ENCODE measurements at places on chromosomes 1 and 21. TPM values are rescaled to one million over a fixed set of nuclear protein-coding genes. Genes with fewer than 3 reads are reported as not detected.

LCE1A gene
- total RNA-seq = not detected

ZFP69B gene
- total RNA-seq = 3.4 TPM

MMP23B gene
- 5.3 TPM for total RNA-seq

- DNase-seq = no peak
Measured at GRCh38 chr1:202268817-202269216, 72.9 kb downstream of the UBE2T start.

GRCh38 chr1:232648316-232648715, 18.4 kb upstream of the SIPA1L2 start:
- no peak for DNase-seq

- peak; percentile 93 for DNase-seq
Measured at GRCh38 chr1:9435854-9436640, 103.2 kb upstream of the SLC25A33 start.

GRCh38 chr1:2044510-2045319, 5.5 kb upstream of the PRKCZ start:
- DNase-seq = peak; percentile 45

GRCh38 chr1:18923756-18924211, 21.4 kb upstream of the ALDH4A1 start:
- DNase-seq = no peak

DNA sequence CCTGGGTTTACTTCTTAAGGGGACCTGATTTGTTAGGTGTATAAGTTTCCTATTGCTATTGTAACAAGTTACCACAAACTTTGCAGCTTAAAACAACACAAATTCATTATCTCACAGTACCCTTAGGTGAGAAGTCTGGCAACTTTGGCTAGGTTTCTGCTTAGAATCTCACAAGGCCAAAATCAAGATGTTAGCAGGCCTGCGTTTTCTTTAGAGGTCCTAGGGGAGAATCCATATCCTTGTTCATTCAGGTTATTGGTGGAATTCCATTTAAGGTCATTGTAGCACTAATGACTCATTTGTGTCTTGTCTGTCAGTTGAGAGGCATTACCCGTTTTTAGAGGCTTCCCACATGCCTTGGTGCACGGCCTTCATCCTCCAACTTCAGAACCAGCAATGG, 8.2 kb upstream of the SH2D1B start:
- DNase-seq = no peak

GRCh38 chr1:160117709-160118183, 2.2 kb downstream of the ATP1A2 start:
- no peak for DNase-seq

DNA sequence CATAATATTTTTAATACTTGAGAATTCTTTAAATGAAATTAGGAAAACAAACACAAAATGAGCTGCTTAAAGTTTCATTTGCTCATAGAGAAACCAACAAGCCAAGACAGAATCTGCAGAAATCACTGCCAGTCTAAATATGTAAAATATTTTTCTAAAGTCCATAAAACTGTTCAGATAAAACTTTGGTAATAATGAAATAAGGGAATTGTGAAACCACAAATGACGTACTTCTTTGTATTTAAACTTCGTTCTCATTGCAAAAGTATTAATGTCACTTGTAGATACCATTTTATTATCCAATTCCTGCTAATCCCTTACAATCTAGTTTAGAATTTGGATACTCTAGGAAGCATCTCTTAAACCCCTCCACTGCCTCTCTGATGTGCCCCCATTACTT, 234.5 kb upstream of the NEGR1 start:
- DNase-seq = no peak

- DNase-seq = no peak
Measured at GRCh38 chr1:22572818-22573217, 9.5 kb downstream of the EPHA8 start.

DNA sequence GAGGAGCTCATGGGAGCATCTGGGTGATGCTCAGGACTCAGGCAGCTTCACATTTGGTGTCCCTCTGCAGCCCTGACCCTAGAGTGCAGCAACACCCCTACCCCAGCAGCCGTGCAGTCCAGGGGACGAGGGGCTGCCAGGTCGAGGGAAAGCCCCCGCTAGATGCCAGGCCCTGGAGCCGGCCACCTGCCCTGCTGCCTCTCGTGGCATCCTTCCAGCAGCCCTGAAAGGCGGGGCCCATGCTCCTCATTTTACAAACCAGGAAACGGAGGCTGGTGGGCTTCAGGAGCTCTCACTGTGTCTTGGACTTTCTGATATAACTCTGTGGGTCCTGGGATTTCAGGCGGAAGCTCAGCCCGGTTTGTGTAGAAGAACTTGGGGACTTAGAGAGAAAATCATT, 120.5 kb upstream of the WNT4 start:
- no peak for DNase-seq

DNA sequence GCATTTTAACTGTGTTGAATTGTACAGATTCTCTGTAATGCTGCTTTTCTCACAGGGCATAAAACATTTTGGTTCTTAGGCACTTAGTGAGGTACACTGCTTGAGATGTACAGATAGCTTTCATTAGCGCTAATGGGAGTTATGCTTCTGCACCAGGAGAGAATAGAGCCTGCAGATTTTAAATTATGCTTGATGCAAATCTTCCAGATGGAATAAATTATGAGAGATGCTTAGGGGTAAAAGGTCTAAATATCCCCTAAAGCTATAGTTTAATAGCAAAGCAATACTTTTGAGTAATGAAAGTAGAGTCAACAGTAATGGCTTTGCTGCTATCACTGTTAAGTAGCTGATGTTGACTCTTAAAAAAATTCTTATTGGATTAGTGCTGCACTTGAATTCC, 248.9 kb downstream of the S1PR1 start:
- DNase-seq = no peak
